ENCODE measurements at places on chromosomes 1 and 21.

- DNase-seq, result no peak
Observed at GRCh38 chr1:81155131-81155530, 645.6 kb upstream of the ADGRL2 start.

DNA sequence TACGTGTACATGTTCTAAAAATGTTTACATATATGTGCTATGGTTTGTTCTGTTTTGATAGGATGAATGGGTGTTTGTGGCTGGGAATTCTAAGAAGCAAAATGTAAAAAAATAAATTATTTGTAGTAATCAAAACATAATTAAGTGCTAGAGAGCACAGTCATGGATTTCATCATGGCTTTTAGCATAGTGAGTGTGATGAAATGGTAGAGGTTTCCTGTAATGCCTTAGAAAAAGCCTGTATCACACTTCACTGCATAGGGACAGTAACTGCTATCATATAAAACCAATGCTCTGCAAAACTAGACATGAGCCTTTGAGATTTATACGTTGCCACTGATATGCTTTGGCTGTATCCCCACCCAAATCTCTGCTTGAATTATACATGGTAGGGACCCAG, 99.8 kb downstream of the PTGER3 start:
- DNase-seq, result no peak

DNA sequence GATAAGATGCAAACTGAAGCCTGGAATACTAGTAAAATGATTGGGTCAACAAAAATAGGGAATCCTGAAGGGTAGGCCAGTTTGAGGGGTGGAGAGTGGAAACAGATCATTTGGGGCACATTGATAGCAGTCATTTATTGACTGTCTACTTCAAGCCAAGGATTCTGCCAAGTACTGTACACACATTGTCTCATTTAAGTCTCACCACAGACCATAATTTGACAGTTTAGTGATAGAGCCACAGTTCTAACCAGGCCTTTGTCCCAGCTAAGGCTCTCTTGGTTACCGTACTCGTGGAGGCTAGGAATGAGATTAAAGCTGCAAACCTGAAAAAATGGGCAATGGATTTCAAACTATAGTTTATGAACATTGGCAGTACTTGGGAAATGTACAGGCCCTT, 11.2 kb downstream of the RBM15 start:
- DNase-seq, result no peak

GRCh38 chr1:186139701-186140100, 235.4 kb downstream of the TPR start:
- no peak for DNase-seq

DNA sequence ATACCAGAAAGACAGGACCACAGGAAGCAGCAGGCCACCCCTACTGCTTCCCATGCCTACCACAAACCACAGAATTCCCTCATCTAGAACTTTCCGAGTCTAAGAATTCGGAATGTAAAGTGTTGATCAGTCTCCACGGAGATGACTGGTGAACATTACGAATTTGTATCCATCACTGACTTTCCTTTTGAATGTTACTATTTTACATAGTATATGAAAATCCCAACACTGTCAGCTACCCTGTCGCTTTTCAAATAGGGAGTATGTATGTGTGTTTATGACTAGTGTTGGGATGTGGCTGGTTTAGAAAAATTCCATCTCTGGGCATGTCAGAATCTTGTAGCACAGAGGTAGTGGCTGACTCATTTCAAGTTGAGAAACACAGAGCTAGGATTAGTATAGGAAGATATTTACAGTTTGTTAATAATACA, 118.2 kb downstream of the COQ8A start:
- DNase-seq, result no peak

DNA sequence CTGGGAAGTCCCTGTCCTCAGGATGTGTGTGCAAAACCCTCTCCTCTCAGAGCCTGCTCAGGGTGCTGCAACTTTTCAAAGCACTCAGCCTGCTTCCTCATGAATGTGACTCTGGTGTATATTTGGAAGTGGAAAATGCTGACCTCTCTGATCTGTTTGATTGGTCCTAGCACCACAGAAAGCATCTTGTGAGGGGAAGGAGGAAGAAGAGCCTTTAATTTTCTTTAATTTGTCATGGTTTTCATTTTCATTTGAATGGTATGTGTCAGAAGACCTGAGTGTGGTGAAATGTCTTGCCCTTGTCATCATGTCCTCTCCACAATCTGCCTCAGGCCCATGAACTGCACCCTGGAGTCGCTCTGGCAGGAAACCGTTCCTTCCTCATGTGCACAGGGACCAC, 383.5 kb downstream of the NTNG1 start:
- DNase-seq, result no peak

DNA sequence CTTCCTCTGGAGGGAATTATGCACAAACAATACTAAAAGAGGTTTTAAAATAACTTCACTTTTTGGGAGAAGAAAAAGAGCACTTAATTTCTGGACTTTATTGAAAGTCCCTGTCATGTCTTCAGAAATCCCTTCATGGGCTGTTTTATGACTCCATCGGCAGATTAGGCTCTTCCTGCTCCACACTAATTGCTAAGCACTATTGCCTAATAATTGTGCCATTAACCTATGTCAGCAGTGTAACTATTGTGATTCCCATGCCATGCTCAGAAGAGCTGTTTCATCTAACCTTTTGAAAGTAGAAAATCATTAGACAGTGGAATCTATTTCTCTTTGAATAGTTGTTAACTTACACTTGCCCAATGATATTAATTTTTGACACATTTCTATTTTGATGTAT, 489.3 kb upstream of the RUNX1 start:
- no peak for DNase-seq

DNA sequence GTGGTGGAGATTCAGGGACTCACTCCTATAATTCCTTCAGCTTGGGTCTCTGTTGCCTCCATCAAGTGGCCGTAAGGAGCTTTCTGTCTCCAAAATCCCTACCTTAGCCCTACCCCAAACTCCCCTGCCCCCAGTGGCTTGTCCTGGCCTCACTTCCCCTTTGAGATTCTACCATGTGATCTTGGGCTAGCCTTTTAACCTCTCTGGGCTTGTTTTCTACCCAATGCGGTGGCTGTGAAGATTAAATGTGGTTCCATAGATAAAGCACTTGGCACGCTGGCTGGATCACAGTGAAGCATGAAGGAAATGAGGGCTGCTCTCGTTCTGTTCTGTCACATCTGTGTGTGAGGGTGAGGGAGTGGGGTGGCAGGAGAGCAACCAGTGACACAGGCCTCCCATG, 43.6 kb downstream of the FAAH start:
- no peak for DNase-seq

- no peak for DNase-seq
Observed at GRCh38 chr1:111654839-111655238, 35.2 kb downstream of the RAP1A start.

- DNase-seq, result peak; percentile 8
Observed at GRCh38 chr21:34554227-34554626, 42.2 kb upstream of the KCNE1 start.

GRCh38 chr1:42469727-42470126, 6.6 kb downstream of the CCDC30 start:
- no peak for DNase-seq

- DNase-seq, result no peak
Observed at GRCh38 chr1:229819091-229819490, 193.0 kb downstream of the URB2 start.

DNA sequence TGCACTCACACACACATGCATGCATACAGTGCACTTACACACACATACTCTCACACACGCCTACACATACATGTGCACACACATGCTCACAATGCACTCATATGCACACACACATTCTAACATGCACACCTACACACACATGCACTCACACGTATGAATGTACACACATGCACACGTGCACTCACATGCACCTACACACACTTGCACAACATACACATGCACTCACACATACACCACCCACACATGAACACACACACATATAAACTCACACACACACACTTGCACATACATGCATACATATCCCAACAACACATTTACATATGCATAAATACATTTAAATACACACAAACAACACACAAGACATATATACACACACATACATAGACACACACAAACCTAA, 30.6 kb downstream of the OBSCN start:
- DNase-seq, result no peak

GRCh38 chr1:226980565-226981385, 40.7 kb downstream of the COQ8A start:
- no peak for DNase-seq

Measured in HT-29 (cell line).